ENCODE measurements at places on chromosomes 13 and 19.

DNA sequence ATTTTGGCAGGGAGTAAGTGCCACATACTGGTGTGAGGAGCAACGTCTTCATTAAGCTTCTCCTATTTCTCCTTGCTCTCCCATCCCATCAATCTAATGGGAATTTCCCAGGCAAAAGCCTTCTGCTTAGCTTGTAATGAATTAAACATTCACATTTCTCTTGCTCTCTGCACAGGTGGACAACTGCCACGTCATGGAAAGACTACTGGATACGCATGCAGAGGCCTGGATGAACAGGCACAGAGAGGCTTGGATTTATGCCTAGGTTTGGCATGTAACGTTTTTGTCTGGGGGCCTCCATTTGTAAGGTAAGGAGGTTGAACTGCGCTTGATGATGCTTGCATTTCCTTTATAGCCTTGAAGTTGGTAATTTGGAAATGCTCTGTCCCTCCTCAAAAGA is 374.8 kb downstream of the KLF12 start:
- DNase-seq, result no peak

GRCh38 chr19:14542711-14543328 is 13.4 kb downstream of the TECR start:
- DNase-seq, result no peak

DNA sequence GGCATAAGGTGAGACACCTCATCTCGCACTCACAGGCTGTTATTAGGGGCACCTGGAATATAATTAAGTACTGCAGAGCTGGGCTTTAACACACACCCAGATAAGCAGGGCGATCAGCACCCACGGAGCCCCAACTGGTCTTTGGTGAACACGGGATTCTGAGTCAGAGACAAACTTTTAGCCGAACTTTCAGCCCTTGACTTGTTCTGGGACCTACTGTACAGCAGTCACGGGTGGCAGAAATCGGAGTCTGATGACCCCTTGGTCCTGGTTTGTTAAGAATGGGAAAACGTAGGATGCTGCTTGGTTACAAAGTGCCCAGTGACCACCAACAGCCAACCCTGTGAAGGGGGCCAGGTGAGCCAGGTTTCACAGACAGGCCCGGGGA is 9.0 kb downstream of the SH3GL1 start:
- no peak for DNase-seq

DNA sequence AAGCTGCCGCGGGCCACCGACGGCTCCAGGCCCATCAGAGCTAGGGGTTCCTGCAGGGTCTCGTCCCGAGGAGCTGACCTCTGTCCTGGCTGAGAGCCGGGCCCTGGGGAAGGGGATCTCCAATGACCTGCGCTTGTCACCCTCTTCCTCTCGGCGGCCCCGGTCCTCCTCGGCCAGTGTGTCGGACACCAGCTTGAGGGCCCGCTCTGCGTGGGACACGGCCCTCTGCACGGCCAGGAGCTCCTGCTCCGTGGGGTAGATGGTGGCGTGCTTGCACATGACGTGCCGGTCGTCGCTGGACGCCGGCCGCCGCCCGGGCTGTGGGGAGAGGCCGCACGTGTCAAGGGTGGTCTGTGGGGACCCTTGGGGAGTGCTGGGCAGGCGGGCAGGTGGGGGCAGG is 32.7 kb upstream of the MATK start:
- DNase-seq, result no peak

DNA sequence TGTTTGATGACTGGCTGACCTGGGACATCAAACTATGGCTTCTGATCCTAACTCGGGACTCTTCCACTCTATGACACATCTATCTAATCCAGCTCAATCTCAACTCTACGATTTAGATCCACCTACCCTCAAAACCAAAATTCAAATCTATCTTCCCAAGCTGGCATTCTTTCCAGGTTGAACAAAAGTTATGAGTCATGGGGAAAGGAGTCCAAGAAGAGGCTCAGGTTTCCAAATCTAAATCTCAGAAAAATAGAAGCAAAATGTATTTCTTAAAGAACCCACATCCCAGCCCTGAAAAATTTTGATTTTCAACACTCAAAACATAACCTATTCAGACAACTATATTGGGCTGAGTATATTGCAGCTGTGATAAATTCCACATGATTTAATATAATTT is 143.9 kb upstream of the IPO5 start:
- DNase-seq, result no peak

GRCh38 chr19:5929625-5930024 is 15.6 kb downstream of the CAPS start:
- DNase-seq, result no peak

GRCh38 chr13:45538382-45538781 is 73.6 kb downstream of the COG3 start:
- DNase-seq, result no peak

DNA sequence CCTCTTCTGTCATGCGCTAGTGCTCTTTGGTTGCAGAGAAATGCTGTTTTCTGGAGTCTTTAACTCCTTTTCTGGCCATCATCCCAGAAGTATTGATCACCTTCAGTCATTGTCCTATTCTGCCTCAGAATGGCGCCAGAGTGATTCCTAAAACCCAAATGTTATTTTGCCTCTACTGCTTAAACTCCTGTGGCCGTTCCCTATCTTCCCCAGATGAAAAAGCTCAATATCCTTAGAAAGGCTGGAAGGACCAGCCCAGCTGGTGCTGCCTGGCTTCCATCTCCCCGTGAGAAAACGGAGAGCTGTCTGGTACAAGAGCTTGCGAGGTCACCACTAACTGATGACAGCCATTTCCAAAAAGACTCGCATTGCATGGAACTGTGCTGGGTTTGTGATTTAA is 179.1 kb downstream of the RBM26 start:
- DNase-seq, result no peak

GRCh38 chr13:108834193-108834592 is 204.8 kb downstream of the MYO16 start:
- DNase-seq, result no peak

- DNase-seq, result no peak
These were observed 6.0 kb downstream of the AKT2 start for GRCh38 chr19:40279120-40279551.
